Fibroblast of pulmonary artery (primary cell): ENCODE measurements at places on chromosomes 1 and 21.
A peak's percentile ranks its signal among the peaks of the same experiment; 100 is the strongest.

GRCh38 chr21:41431788-41432548, 5.9 kb downstream of the MX1 start:
- no peak for DNase-seq

DNA sequence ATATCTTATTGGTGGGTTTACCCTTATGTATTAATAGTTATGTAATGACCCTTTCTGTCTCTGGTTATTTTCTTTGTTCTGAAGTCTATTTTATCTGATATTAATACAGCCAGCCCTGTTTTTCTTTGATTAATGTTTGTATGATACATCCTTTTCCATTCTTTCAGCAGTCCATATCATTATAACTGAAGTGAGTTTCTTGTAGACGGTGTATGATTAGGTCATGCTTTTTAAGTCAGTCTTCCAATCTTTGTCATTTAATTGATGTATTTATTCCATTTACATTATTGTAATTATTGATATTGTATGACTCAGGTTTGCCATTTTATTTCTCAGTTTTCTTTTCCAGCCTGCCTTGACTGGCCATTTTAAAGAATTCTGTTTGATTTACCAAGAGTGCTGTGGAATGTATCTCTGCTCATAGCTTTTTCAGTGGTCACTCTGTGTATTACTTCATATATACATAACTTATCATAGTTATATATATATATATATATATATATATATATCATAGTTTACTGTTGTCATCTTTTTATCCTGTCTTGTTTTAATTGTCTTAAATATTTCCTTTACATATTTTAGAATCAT, 10.5 kb downstream of the RAB4A start:
- no peak for DNase-seq

DNA sequence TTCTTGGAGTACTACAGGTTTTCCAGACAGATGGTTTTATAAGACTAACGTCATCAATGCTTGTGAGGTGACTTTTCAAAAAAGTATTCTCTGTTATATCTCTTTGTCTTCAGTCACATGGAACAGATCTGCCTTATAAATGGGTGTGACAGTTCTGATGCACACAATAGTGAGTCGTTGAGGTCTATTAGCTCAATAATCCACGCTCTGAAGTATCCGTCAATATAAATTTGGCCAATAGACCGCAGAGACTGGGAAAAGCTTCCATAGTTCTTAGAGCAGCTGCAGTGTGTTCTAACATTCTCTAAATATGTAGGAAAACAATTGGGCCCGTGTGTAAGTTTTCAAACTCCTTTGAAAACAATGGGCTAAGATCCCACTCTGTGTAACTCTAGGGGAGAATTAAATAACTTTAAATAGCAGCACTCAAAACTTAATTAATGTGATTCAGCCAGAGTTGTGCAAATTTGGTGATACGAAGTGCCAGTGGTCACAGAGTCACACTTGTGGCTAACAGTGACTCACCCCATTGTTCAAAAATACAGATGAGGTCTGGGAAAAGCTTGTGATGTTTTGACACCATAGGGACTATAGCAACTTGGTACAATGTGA, 316.0 kb downstream of the LMO4 start:
- peak; percentile 47 for DNase-seq

- no peak for DNase-seq
These were observed 75.6 kb upstream of the NGF start for GRCh38 chr1:115413621-115414020.
